ENCODE measurements at places on chromosomes 5 and 9.
A peak's percentile ranks its signal among the peaks of the same experiment; 100 is the strongest.

- no peaks in the 10 kb centered on the region for H3K36me3 ChIP-seq
- no peaks in the 10 kb centered on the region for H3K27me3 ChIP-seq
- no peak overlapping the region for H3K4me3 ChIP-seq
- DNase-seq = no peak
- no peak overlapping the region for H3K27ac ChIP-seq
- no peaks in the 10 kb centered on the region for H3K4me1 ChIP-seq
Measured at GRCh38 chr5:60829490-60830266, 14.4 kb downstream of the ELOVL7 start.

- no peaks in the 10 kb centered on the region for H3K4me1 ChIP-seq
- no peak for DNase-seq
- peak overlapping the region; percentile 50 for H3K27ac ChIP-seq
- H3K4me3 ChIP-seq = no peak overlapping the region
- H3K36me3 ChIP-seq = no peaks in the 10 kb centered on the region
Measured at GRCh38 chr9:84255696-84256095, 84.9 kb downstream of the SLC28A3 start.

GRCh38 chr5:95874246-95874645 lies 51.7 kb upstream of the GLRX start:
- no peak overlapping the region for H3K27ac ChIP-seq
- no peak overlapping the region for H3K4me3 ChIP-seq
- no peaks in the 10 kb centered on the region for H3K36me3 ChIP-seq
- H3K27me3 ChIP-seq = no peaks in the 10 kb centered on the region
- H3K4me1 ChIP-seq = no peaks in the 10 kb centered on the region
- no peak for DNase-seq

DNA sequence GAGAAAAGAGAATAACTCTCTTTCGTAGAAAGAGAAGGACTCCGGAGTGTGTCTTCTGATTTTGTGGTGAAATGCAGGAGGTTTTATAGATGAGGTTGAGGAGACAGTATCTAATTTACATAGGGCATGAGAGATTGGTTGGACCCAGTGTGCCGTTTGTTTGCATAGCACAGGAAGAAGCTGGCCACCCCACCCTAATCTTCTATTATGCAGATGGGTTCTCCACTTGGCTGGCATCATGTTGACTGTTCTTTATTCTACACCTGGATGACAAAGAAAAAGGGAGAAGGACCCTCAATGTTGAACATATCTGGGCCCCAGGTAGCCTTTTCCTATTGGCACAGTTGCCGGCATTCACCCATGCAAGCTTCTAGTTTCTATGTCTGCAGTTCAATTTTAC lies 23.2 kb upstream of the MINAR2 start:
- no peaks in the 10 kb centered on the region for H3K36me3 ChIP-seq
- H3K27ac ChIP-seq = no peak overlapping the region
- no peak overlapping the region for H3K4me3 ChIP-seq
- H3K4me1 ChIP-seq = no peaks in the 10 kb centered on the region
- H3K27me3 ChIP-seq = no peaks in the 10 kb centered on the region

DNA sequence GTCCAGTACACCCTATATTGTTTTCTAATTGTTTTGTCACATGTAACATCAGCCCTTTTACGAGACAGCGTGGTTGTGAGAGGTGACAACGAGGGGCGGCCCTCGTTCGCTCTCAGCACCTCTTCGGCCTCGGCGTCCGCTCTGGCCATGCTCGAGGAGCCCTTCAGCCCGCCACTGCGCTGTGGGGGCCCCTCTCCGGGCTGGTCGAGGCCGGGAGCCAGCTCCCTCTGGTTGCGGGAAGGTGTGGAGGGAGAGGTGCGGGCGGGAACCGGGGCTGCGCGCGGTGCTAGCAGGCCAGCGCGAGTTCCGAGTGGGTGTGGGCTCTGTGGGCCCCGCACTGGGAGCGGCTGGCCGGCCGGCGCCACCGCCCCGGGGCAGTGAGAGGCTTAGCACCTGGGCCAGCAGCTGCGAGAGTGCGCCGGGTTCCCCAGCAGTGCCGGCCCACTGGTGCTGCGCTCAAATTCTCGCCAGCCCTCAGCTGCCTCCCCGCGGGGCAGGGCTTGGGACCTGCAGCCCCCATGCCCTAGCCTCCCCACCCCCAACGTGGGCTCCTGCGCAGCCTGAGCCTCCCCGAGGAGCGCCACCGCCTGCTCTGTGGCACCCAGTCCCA lies 145.0 kb downstream of the PSAT1 start:
- no peaks in the 10 kb centered on the region for H3K36me3 ChIP-seq
- H3K27me3 ChIP-seq = no peaks in the 10 kb centered on the region
- no peak overlapping the region for H3K27ac ChIP-seq
- no peak overlapping the region for H3K4me3 ChIP-seq
- no peaks in the 10 kb centered on the region for H3K4me1 ChIP-seq

- H3K27ac ChIP-seq = no peak overlapping the region
Measured at GRCh38 chr5:84605241-84605640, 220.6 kb upstream of the EDIL3 start.

GRCh38 chr5:38422622-38423021 lies 133.8 kb downstream of the LIFR start:
- DNase-seq = no peak
- H3K27me3 ChIP-seq = no peaks in the 10 kb centered on the region
- no peak overlapping the region for H3K27ac ChIP-seq
- no peaks in the 10 kb centered on the region for H3K4me1 ChIP-seq
- no peaks in the 10 kb centered on the region for H3K36me3 ChIP-seq

- no peak overlapping the region for H3K4me3 ChIP-seq
- no peaks in the 10 kb centered on the region for H3K4me1 ChIP-seq
- H3K27me3 ChIP-seq = no peaks in the 10 kb centered on the region
- H3K27ac ChIP-seq = peak overlapping the region; percentile 72
Measured at GRCh38 chr9:27394154-27394825, 97.3 kb upstream of the EQTN start.

GRCh38 chr5:124398460-124398859 lies 348.0 kb downstream of the ZNF608 start:
- DNase-seq = no peak
- H3K36me3 ChIP-seq = no peaks in the 10 kb centered on the region
- H3K27me3 ChIP-seq = no peaks in the 10 kb centered on the region
- H3K4me3 ChIP-seq = no peak overlapping the region

DNA sequence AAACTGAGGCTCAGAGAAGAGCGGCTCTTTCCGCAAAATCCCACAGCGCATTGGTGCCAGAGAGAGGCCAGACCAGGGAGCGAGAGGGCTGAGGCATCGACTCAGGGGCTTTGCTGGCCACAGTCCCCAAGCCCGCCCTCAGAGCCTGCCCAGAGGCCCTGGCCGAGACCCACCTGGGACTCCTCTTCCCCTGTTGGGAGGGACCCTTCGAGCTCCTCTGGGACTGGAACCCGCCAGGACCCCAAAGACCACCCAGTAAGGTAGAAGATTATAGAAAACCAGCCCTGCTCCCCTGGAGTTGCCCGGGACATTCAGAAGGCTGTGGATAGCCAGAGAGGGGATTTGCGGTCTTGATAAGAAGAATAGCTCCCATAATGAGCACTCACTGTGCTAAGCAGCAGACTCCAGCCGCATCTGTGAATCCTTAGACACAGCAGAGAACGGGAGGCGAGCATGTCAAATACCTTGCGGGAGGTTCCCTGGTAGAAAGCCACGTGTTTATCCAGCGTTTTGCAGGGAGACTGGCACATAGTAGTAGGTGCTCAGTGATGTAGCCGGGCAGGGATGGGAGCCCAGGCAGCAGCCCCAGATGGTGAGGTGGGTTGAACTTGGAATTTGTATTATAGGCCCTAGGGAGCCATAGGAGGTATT lies 651 bp upstream of the AK1 start:
- H3K27ac ChIP-seq = peak overlapping the region; percentile 87
- no peaks in the 10 kb centered on the region for H3K27me3 ChIP-seq
- H3K4me1 ChIP-seq = peaks cover 24% of the 10 kb centered on the region
- H3K4me3 ChIP-seq = peak overlapping the region; percentile 70

GRCh38 chr5:158611581-158611980 lies 488.1 kb downstream of the EBF1 start:
- H3K4me1 ChIP-seq = no peaks in the 10 kb centered on the region
- no peak for DNase-seq
- no peaks in the 10 kb centered on the region for H3K36me3 ChIP-seq
- H3K27me3 ChIP-seq = no peaks in the 10 kb centered on the region
- no peak overlapping the region for H3K4me3 ChIP-seq

GRCh38 chr9:3884736-3885135 lies 358.9 kb upstream of the RFX3 start:
- H3K4me1 ChIP-seq = no peaks in the 10 kb centered on the region
- no peak overlapping the region for H3K27ac ChIP-seq
- DNase-seq = no peak
- no peaks in the 10 kb centered on the region for H3K36me3 ChIP-seq
- no peak overlapping the region for H3K4me3 ChIP-seq

DNA sequence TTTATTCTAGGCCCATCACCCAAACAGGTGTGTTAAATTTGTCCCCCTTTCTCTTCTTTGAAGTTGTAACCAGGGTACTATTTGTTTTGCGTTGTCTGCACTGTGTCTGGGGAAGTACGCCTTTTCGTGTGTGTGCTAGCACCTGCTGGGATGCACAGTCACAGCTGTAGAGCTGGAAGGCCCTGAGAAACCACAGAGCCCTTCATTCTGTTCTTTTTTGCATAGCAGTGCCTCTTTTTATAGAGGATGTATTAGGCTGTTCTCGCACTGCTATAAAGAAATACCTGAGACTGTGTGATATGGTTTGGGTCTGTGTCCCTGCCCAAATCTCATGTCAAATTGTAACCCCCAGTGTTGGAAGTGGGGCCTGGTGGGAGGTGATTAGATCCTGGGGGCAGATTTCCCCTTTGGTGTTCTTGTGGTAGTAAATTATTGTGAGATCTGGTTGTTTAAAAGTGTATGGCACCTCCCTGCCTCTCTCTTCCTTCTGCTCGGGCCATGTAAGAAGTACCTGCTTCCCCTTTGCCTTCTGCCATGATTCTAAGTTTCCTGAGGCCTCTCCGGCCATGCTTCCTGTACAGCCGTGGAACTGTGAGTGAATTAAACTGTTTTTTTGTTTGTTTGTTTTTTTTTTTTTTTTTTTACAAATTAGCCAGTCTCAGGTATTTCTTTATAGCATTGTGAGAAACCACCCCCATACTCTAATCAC lies 14.0 kb downstream of the SEC61B start:
- H3K27me3 ChIP-seq = no peaks in the 10 kb centered on the region
- H3K36me3 ChIP-seq = no peaks in the 10 kb centered on the region
- DNase-seq = no peak
- H3K4me3 ChIP-seq = no peak overlapping the region
- H3K4me1 ChIP-seq = no peaks in the 10 kb centered on the region
- H3K27ac ChIP-seq = no peak overlapping the region

DNA sequence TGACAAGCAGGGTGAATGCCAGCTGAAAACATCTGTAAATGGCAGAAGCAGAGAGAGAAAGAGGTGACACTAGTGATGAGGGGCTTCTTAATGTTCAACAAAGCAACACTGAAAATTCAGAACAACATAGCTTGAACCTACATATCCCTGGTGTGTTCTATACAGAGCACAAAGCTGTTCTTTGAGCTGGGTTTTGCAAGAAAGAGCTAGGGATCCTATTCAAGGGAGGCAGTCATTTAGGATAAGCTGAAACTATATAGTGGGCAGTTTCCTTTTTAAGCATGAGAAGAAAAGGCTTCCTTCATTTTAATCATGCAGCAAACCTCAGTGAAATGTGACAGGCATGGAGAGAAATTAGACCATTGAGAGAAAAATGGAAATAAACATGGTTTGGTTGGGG lies 45.6 kb upstream of the RAI14 start:
- H3K27ac ChIP-seq = no peak overlapping the region
- no peaks in the 10 kb centered on the region for H3K36me3 ChIP-seq
- no peaks in the 10 kb centered on the region for H3K27me3 ChIP-seq

DNA sequence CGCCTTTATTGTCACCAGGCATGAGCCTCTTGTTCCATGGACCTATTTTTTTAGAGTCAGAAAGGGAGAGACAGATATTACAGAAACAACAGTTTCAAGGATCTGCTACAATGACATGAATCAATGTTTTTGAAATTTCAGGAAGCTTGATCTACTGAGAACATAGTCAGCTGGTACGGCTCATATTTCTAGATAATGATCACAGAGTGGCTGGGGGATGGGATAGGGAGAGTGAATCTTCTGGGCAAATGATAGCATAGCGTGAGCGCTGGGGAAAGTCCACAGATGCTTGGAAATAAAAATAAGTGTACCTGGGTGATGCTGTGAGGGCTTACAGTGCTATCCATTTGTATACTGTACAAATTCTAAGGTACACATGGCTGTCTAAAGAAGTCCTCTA lies 340.4 kb downstream of the EBF1 start:
- H3K4me1 ChIP-seq = no peaks in the 10 kb centered on the region
- DNase-seq = no peak
- H3K36me3 ChIP-seq = no peaks in the 10 kb centered on the region
- no peak overlapping the region for H3K4me3 ChIP-seq
- no peaks in the 10 kb centered on the region for H3K27me3 ChIP-seq
- H3K27ac ChIP-seq = no peak overlapping the region

GRCh38 chr5:99378443-99378842 lies 449.6 kb upstream of the CHD1 start:
- no peak overlapping the region for H3K27ac ChIP-seq
- no peaks in the 10 kb centered on the region for H3K4me1 ChIP-seq
- no peak for DNase-seq
- H3K36me3 ChIP-seq = no peaks in the 10 kb centered on the region
- no peak overlapping the region for H3K4me3 ChIP-seq
- no peaks in the 10 kb centered on the region for H3K27me3 ChIP-seq

DNA sequence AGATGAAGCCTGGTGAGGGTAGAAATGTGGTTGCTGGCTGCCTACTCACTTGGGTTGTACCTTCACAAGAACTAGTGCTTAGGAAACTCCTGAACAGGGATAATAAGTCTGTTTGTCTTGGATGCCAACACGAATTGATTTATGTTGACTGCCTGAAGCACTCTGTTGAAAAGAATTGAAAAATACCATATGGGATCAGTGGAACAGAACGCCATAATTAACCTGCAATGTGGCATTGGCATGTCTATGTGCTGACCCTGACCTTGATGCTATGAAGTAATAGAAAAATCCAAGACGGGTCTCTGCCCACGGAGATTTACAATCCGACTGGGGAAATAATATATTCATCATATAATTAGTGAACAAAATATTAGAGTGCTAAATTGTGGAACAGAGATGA lies 10.5 kb downstream of the LIX1 start:
- no peaks in the 10 kb centered on the region for H3K4me1 ChIP-seq
- DNase-seq = no peak
- no peaks in the 10 kb centered on the region for H3K27me3 ChIP-seq
- H3K27ac ChIP-seq = no peak overlapping the region

GRCh38 chr9:121133104-121133816 lies 58.5 kb downstream of the CNTRL start:
- no peaks in the 10 kb centered on the region for H3K4me1 ChIP-seq
- no peaks in the 10 kb centered on the region for H3K36me3 ChIP-seq
- H3K27ac ChIP-seq = no peak overlapping the region
- no peaks in the 10 kb centered on the region for H3K27me3 ChIP-seq
- H3K4me3 ChIP-seq = no peak overlapping the region
